ENCODE measurements at places on chromosomes 1 and 21. TPM values are rescaled to one million over a fixed set of nuclear protein-coding genes. Genes with fewer than 3 reads are reported as not detected.

Gene SLAMF9
- not detected for total RNA-seq

Gene OR2T33
- not detected for total RNA-seq

Gene PTGER3
- total RNA-seq = 0.52 TPM

Gene PCBP3
- not detected for total RNA-seq

Gene TBX15
- total RNA-seq = 0.87 TPM

Gene EFCAB7
- total RNA-seq = 15.1 TPM

Gene A3GALT2
- total RNA-seq = not detected

Gene COL11A1
- 25.9 TPM for total RNA-seq

Gene FCAMR
- total RNA-seq = 3.6 TPM

Gene MAP10
- total RNA-seq = 2.4 TPM

Gene SV2A
- 1.7 TPM for total RNA-seq

Gene CCDC185
- 0.17 TPM for total RNA-seq

Gene SYNC
- 68.7 TPM for total RNA-seq

Gene SLC1A7
- not detected for total RNA-seq

Gene ERICH3
- total RNA-seq = 0.17 TPM

Gene TTC22
- total RNA-seq = 10.3 TPM

Gene LORICRIN
- not detected for total RNA-seq

Gene BRDT
- total RNA-seq = not detected

Data from renal cortical epithelial cell (primary cell).